CD8-positive, alpha-beta memory T cell (primary cell): ENCODE measurements at places on chromosomes 1 and 21. TPM values are rescaled to one million over a fixed set of nuclear protein-coding genes. Genes with fewer than 3 reads are reported as not detected.

DNA sequence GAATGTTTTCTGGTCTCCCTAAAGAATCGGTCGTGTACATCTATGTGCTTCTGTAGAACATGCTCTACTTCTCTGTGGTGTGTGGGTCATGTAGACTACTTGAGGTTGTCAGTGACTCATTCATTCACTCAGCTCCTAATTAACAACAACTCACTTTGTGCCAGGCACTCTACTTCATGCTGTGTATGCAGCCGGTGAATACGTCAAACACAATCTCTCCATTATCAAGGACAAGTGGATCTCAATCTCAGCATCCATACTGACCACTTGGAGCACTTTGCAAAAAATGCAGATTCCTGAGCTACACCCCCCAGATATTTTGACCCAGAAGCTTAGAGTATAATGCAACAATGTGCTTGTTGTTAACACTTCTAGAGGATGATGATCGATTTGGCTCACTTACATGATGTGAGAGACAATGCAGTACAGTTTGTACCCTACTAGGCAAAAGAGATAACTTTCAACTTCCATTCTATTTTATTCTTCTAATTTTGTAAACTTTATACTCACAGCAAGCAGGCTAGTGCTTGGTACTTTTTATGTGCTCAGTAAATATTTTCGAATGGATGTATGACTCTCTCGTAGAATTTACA is 508.6 kb upstream of the ADAMTS5 start:
- H3K27me3 ChIP-seq: no peaks in the 10 kb centered on the region
- H3K4me1 ChIP-seq: no peaks in the 10 kb centered on the region
- DNase-seq: no peak

DNA sequence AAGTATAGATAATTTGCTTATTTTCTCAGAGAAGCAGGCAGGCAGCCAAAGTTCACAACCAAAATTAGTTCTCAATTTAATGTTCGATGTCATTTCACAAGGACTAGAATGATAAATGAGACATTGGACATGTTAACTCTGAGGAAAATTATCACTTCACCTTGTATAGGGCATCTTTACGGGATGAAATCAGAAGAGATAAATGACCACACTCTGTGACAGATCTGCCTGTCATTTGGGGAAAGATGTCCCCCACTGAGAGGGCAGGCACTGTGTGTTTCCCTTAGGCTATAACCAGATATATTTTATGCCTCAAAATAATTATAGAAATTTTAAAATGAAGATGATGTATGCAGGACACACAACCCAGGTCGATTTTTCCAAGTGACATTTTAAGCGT is 642.9 kb downstream of the BRINP3 start:
- no peak overlapping the region for H3K27ac ChIP-seq
- H3K36me3 ChIP-seq: no peaks in the 10 kb centered on the region
- H3K27me3 ChIP-seq: no peaks in the 10 kb centered on the region
- no peak for DNase-seq
- no peak overlapping the region for H3K4me3 ChIP-seq

DNA sequence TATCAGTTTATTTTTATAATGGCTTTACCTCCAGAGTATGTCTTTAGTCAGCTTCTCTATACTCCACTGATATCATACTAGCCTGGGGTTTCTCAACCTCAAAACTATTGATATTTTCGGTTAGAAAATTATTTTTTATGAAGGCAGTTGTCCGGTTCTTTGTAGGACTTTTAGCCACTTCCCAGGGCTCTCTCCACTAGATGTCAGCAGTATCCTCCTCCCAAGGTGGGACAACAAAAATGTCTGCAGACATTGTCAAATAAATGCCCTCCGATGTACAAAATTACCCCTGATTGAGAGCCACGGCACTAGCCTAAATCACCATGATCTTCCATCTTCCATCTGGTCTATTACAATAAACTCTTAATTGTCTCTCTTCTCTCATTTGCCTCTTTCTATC is 4.1 kb upstream of the GRIK1 start:
- no peaks in the 10 kb centered on the region for H3K27me3 ChIP-seq
- H3K27ac ChIP-seq: no peak overlapping the region
- H3K4me1 ChIP-seq: no peaks in the 10 kb centered on the region

DNA sequence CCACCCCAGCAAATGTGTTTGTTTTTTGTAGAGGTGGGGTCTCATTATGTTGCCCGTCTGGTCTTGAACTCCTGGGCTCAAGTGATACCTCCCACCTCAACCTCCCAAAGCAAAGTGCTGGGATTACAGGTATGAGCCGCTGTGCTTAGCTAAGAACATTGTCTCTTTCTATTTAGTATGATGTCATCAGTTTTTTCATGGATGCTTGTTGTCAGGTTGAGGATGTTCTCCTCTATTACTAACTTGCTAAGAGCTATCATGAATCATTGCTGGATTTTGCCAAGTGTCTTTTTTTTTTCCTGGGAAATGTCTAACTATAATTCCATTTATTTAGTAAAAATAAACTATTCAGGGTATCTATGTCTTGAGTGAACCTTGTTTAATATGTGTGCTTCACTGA is 19.0 kb upstream of the MPC2 start:
- no peak for DNase-seq
- H3K36me3 ChIP-seq: no peaks in the 10 kb centered on the region
- no peaks in the 10 kb centered on the region for H3K4me1 ChIP-seq
- H3K4me3 ChIP-seq: no peak overlapping the region
- no peak overlapping the region for H3K27ac ChIP-seq
- no peaks in the 10 kb centered on the region for H3K27me3 ChIP-seq

Gene PLCH2
- 2.5 TPM for total RNA-seq

Gene S1PR1
- 123 TPM for total RNA-seq

Gene CBR1
- total RNA-seq: 39.3 TPM
